ENCODE measurements at places on chromosomes 1 and 21.

GRCh38 chr1:107110326-107110725 is 30.5 kb upstream of the NTNG1 start:
- no peak for DNase-seq

DNA sequence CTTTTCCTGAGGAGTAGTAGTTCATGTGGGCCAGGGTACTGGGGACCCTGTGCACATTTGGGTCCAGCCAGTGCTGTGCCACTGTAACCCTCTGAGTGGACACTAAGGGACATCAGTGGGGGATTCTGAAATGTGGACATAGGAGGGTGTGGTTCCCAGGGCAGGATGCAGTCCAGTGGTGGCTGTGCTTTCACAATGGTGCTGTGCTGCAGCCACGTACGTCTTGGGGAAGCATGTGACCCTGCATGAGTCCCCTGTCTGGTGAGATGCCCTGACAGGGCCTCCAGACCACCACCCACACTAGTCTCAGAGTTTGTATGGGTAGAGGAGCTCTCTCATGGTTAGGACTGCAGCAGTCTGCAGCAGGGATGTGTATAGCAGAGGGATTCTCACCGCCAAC is 37.8 kb upstream of the WNT2B start:
- DNase-seq, result no peak

- no peak for DNase-seq
Measured at GRCh38 chr1:6208723-6209660, 3.1 kb downstream of the RNF207 start.

GRCh38 chr1:43783671-43784205 is 76.4 kb downstream of the ST3GAL3 start:
- DNase-seq, result no peak

DNA sequence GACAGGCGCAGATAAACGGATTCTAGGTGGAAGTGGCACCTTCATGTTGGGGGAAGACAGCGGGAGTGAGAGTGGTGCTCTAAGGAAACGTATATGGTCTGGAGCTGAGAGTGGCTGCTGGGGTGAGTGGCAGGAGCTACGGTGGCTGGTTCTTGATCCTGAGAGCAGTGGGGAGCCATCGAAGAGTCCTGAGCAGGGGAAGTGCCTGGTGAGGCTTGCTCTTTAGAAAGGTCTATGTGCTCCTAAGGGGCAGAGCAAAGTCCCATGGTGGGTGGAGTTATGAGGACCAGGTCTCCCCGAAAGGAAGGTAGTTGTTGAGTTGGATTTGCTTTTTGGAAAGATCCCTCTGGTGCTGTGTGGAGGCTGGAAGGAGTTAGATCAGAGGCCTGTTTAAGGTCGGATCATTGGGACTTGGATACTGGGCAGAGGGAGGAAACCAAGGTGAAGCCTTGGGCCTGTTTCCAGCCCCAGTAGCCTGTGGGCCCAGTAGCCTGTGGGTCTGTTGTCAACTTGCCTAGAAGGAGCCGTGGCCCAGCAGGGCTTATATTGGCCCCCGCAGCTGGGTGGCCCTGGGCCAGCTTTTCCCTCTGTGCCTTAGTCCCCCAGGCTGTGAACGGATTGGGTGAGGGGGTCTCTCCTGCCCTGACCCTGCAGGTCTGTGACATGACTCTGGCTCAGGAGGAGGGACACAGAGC is 33.0 kb downstream of the ACOT11 start:
- DNase-seq, result no peak

GRCh38 chr21:15514073-15514946 is 215.5 kb upstream of the USP25 start:
- no peak for DNase-seq

- DNase-seq, result no peak
Measured at GRCh38 chr1:64866689-64867088, 99.7 kb downstream of the JAK1 start.

DNA sequence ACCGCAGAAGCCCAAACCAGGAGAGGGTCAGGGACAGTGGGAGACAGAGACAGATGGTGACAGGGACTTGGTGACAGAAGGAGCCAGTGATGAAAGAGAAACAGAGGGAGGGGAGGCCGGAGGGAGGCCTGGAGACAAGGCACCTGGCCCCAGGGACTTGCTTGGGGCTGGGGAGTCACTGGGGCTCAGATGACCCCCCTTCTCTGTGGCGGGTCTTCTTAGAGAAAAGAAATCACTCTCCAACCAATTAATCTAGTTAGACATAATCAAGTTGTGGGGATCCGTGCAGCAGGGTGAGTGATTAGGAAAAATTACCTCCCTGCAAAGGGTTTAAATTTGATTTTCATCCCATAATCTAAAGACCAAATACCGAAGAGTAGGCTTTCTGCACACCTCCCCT is 519.8 kb downstream of the PTPRU start:
- DNase-seq, result no peak

DNA sequence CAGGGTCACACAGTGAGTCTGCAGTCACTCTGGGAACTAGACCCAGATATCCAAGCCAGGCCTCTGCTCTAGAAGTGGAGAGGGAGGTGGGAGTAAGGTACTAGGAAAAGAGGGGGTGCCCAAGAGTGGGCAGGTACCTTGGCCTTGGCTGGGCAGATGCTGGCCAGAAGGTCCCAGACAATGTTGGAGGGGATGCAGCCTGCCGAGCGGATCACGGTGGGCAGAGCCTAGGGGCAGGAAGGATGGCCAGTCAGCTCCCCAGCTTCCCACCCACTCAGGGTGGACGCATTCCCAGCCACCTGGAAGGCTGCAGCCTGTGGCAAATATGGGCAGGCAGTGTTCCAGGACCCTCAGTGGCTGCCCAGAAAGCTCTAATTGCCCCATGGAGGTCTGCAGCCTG is 23.3 kb downstream of the SPOCD1 start:
- no peak for DNase-seq

- DNase-seq, result no peak
Measured at GRCh38 chr1:231714440-231714839, 87.8 kb downstream of the DISC1 start.

DNA sequence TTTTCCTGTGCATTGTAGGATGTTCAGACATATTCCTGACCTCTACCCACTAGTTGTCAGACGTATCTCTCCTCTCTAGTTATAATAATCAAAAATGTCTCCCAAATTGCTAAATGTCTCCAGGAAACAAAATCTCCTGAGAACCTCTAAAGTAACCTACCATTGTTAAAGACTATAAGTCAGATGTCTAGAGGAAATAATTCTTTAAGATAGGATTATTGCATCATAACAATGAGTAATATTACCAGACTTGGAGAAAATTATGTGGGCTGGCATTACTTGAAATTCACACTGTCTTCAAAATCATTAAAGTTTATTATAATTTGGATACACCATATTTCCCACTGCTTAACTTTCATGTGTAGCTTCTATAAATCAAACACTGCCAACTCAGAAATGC is 643.0 kb upstream of the ADGRL2 start:
- DNase-seq, result no peak

DNA sequence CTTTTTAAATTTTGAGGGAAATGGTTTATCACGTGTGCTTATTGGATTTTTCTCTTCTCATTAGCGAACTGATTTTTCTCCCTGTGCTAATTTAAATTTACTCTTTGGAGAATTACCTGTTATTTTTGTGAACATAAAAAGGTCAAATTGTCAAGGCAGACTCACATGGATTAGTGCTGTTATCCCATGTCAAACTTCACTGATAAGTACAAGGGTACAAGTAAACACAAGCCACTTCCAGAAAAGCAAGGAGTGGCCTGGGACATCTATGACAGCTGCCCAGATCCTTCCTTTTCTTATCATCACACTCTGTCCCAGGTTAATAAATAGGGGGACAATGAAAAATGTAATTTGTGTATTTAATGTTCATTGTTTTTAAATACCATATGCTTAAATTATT is 901.2 kb downstream of the LTN1 start:
- DNase-seq, result no peak

- DNase-seq, result no peak
Measured at GRCh38 chr1:63555480-63555879, 32.2 kb downstream of the EFCAB7 start.

GRCh38 chr1:19949016-19949415 is 25.6 kb upstream of the PLA2G2E start:
- DNase-seq, result no peak

DNA sequence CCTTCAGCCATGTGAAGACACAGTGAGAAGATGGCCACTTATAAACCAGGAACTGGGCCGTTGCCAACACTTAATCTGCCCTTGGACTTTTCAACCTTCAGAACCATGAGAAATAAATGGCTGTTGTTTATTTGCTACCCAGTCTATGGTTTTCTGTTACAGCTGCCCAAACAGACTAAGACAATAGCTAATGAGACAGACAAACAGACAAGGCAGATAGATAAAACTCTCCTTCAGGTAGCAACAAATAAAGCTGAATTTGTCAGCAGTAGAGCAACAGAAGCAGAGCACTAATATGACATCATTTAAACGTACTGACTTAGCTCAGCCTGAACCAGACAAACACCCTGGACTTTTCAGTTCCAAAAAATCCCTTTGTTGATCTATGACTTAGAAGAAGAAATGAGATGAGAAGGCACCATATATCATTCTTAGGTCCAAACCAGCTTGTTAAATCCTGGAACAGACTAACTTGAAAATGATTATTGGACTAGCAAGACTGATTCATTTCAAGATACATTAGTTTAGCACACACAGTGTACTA is 27.0 kb downstream of the ZZZ3 start:
- DNase-seq, result no peak

- no peak for DNase-seq
Measured at GRCh38 chr1:181390410-181391077, 92.8 kb upstream of the CACNA1E start.

DNA sequence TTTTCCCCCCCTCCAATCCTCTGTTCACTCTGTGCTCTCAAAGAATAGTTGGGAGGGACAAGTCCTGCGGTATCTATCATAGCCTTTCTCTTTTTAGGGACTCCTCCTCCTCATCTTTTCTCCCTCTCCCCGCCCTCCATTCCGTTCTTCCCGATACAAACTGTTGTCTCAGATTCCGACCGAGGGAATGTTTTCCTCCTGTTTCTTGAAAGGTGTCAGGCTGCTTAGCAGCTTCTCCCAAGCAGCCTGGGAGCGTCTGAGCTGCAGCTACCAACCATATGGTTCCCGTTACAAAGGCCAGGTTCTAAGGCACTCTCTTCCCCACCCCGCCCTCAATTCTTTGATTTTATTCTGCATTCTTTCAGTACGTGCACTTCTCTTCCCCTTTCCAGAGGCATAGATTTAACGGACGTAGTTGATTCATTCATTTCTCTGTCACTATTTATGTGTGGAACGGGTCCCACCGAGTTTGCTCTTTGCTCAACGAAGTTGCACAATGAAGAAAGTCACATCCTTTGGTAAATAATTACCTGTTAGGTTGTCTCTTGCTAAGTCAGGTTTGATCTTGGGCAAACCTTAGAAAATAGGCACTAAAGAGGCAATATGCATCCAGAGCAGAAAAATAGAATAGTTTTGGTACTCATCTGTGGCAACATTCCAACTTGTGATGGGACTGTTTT is 2.8 kb downstream of the ADGRL2 start:
- no peak for DNase-seq

Data from CMK (cell line).